ENCODE measurements at places on chromosomes 11 and 22.
A peak's percentile ranks its signal among the peaks of the same experiment; 100 is the strongest.

- no peak for DNase-seq
Measured at GRCh38 chr11:11313426-11313825, 39.6 kb downstream of the CSNK2A3 start.

DNA sequence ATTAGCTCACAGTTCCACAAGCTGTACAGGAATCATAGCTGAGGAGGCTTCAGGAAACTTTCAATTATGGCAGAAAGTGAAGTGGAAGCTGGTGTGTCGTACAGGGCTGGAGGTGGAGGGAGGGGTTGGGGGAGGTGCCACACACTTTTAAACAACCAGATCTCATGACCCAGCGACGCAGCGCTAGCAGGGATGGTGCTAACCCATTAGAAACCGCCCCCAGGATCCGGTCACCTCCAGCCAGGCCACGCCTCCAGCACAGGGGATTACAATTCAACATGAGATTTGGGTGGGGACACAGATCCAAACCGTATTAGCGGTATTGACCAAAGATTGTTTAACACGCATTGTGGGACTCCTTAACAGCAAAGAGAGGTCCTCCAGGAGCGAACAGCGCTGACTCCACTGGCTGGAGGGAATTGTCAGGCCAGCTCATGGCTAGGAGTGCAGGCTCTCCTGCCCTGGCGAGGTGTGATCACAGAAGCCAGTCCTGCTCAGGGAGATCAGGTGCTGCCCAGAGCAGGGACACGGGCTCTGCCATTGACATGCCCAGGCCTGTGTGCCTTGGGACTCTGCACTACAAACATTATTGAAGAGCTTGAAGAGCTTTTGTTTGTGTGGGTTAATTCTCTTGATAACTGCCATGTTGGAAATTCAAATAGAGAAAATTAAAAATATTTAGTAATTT is 215.3 kb downstream of the TBC1D22A start:
- no peak for DNase-seq

- no peak for DNase-seq
Measured at GRCh38 chr11:46662366-46662765, 38.1 kb downstream of the ARHGAP1 start.

DNA sequence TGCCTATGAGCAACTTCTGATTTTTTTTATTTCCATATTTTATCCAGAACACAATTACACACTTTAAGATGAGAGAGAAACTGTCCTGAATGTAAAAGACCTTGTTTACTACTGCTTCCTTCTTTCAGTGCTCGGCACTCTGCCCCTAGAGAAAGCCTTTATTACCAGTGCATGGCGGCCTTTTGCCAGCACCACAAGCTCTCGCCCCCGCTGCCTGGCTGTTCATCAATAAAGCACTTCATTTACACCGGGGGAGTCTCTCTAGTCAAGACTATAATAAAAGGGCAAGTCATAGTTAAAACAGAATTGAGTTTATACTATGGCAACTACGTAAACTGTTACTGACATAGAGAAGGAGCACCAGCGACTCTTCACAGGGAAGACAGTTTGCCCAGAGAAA is 259.5 kb downstream of the CADM1 start:
- no peak for DNase-seq

- DNase-seq, result no peak
Measured at GRCh38 chr11:12204506-12204905, 94.1 kb downstream of the MICAL2 start.

DNA sequence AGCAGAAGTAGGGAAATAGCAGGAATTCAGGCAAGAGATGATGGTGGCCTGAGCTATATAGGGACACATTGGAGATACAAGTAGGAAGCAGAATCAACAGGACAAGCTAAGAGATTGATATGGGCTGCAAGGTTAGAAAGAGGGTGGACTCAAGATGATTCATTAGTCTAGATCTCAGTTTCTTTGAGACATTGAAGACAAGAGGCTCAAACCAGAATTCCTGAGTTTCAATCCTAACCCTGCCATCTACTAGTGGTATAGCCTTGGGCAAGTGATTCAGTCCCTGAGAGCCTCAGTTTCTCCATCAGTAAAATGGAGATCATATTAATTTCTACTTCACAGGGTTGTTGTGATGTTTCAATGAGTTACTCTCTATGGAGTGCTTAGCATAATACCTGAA is 53.1 kb upstream of the NAV2 start:
- no peak for DNase-seq

- DNase-seq, result no peak
Measured at GRCh38 chr22:49727191-49727880, 100.3 kb downstream of the BRD1 start.

DNA sequence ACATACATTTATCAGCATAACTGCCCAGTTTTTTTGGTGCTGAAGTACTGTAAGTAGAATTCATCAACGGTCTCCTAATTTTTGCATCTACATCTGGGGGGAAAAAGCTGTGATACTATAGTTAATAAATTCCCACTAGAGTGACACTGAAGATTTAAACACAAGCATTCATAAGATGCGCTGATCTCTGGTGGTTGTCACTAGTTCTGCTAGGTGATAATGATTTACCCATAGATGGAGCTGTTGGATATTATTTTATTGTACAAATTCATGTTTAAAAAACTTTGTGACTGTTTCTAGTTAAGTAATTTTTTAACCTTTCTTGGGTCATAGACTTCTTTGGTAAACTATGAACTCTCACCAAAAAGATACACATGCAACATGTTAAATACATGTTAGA is 106.6 kb downstream of the EMSY start:
- no peak for DNase-seq

DNA sequence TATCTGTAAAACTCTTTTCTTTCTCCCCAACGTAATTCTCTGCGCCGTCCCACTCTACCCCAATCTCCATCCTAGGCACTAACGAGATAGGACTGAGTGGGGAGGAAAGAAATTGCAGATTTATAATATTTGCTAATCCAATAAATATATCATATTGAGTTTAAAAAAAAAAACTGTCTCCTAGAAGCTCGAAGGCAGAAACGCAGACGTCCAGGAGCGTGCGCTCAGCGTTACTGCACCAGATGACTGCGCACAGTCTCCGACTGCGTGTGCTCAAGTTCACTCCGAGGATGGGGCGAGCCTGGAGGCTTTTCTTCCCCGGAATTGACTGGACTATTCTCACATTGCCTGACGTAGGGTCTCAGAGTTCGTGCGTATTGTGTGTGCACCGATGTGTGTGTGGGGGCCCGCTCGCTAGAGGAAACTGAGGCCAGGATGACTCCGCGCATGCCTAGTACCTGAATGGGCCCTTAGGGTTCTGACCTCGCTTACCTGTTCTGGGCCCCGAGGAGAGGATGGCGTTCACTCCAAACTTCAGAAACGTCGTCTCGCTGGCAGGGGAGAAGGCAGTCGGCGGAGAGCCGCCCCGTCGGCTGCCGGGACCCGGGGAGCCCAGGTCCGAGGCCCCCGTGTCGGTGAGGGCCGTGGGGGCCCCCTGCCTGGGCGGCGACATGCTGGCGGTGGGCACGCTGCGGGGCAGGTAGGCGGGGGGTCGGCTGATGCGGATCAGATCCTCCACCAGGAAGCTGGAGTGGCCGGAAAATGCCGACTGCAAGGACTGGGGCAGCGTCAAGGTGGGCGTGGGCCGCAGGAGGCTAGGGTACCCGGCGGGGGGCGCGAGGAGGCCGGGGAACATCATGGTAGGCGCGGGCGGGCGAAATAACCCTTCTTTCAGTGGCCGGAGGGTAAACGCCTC is 551 bp downstream of the DBX1 start:
- no peak for DNase-seq

GRCh38 chr11:13745165-13745564 is 76.7 kb downstream of the FAR1 start:
- DNase-seq, result no peak

DNA sequence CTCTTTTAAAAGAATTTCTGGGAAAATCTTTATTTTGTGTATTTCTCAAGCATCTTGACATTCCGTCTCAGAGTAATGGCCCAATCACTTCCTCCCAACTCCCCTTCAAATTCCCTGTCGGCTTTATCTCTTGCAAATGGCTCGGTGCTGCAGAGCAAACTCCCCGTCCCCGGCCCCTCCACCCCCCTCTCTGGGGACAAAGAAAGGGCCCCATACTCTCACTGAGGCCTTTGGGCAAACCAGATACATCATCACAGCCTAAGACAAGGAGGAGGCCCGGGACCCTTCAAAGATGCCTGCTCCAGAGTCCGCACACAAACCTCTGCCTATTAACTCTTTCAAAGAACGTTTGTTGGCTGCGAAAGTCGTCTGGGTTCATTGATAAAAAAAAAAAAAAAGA is 3.9 kb upstream of the SMIM38 start:
- DNase-seq, result no peak

DNA sequence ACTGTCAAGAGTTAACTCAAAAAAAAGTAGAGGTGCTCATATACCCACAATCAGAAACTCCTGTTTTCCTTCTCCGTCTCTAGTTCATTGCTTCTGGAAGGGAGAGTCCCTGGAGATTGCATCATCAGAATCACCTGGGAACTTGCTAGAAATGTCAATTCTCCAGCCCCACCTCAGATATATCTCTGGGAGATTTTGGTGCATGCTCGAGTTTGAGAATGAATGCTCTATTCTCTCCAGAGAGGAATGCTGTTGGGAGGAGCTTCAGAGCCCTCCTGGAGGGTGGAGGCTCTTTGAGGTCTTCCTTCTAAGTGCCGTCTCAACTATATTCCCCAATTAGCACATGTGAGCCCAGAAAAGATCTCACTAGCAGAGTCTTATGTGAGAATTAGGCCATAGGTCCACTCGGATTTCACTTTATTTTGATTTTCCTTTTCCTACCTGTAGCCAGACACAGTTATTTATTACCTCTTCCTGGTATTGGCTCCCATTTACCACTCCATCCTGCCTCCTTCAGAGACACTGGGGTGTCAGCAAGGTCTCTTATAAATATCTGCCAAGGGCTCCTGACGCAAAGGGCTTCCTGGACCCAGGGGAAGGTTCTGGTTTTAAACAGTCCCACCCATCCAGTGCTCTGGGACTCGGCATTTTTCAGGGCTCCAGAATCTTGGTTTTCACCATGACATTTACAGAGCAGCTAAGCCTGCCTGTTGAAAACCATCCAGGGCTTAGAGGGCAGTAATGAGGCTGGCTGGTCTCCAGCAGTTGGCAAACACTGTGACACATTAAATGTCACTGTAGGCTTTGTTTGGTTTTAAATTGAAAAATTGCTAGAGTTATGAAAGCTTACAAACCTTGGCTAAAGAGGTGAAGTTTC is 136.2 kb downstream of the CD44 start:
- DNase-seq, result peak; percentile 41

DNA sequence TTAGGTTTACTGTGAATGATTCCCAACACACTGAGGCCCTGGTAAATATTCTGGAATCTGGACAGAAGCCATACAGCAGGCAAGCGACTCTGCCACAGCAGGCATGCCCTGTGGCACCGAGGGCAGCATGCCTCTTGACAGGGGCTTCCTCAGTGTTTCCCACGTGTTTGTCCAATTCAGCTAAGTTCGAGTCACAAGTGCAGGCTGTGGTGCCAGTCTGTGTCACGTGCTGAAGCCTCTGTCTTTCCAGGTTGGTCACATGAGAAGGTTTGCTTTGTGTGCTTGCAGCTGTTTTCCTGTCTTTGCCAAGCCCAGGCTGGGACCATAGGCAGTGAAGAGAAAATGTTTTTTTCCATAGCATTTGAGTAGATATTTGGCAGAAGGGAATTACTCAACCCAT is 2.4 kb upstream of the PPFIBP2 start:
- no peak for DNase-seq

GRCh38 chr11:121293288-121293594 is 670 bp downstream of the SC5D start:
- DNase-seq, result no peak

DNA sequence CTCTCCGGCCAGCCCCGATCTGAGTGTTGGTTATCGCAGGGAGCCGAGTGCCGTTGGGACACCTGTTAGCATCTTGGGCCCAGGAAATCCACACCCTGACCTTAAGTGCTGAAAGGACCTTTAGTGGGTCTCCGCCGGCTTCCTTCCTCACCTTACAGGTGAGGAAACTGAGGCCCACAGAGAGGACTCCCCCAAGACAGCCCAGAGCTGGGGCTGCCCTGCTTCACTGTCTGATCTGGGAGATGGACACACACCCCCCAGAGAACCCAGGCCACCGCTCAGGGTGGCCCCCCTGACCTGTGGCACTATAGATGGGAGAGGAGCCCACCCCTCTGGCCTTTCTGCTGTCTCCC is 73.6 kb downstream of the FBLN1 start:
- DNase-seq, result no peak

Data from GM04503 (cell line).